Astrocyte of the spinal cord (primary cell): ENCODE measurements at places on chromosomes 4 and X.
A peak's percentile ranks its signal among the peaks of the same experiment; 100 is the strongest.

DNA sequence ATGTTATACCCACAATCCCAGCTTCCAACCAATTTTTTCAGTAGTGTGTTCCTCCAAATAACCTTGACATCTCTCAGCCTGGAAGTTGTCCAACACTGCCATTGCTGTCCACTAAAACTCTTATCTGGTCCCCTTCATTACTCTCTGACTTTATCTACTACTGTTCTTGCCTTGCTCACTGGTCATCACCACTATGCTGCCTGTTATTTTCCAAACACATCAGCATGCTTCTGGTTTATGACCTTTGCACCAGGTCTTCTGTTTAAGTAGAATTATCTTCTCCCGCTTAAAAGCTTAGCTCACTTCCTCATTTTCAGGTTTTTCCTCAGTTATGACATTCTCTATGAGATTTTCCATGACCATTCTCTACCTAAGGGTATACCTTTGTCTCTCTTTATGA lies 5.5 kb downstream of the ELMOD2 start:
- no peak for DNase-seq

DNA sequence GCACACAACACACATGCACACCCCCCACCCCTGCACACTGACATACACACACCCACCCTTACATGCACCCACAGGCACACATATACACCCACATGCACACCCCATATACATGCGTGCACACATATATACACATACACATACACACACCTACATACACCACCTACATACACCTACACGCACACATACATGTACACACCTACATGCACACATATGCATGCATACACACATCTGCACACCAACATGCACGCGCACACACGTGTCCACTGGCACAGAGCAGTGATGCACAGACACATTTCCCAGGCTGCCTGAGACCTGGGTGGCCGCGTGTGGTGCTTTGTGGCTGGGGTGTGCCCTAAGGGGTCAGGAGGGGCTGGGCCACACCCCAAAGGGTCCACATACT lies 31.7 kb downstream of the FGFRL1 start:
- DNase-seq, result no peak

- no peak for DNase-seq
Measured at GRCh38 chrX:46662188-46662958, 88.8 kb downstream of the CHST7 start.

GRCh38 chr4:88027611-88028608 lies 20.5 kb downstream of the PKD2 start:
- peak; percentile 84 for DNase-seq

- no peak for DNase-seq
Measured at GRCh38 chr4:15040916-15041463, 38.7 kb downstream of the CPEB2 start.

DNA sequence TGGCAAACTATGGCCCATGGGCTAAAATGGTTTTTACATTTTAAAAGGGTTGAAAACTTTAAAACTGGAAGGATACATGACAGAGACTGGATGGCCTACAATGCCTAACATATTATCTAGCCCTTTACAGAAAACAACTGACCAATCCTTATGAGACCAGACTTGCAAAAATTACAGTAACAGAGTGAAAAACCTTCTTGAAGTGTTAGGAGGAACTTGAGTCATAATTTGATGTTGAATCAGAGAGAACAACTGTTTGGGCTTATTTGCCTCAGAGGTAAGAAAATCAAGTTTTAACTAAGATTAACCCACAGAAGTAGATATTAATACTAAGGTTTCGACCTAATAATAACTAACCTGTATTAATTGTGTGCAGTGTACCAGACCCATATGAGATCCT lies 12.4 kb upstream of the NAP1L5 start:
- DNase-seq, result no peak

DNA sequence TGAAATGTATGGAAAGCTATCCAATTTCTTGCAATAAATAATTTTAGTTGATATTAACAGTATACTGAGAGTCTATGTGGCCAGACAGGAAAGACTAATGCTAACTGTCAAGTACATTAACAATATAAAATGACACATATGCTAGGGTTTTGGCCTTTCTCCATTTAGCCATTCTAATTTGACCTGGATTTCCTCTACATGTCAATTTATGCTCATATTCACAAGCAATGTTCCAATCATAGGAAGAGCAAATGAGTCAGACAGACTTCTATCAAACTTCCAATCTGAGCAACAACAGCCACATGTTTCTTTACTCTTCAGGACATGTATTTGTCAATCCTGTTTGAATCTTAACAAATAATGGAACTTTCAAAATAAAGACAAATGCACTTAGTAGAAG lies 53.6 kb downstream of the CORIN start:
- no peak for DNase-seq

DNA sequence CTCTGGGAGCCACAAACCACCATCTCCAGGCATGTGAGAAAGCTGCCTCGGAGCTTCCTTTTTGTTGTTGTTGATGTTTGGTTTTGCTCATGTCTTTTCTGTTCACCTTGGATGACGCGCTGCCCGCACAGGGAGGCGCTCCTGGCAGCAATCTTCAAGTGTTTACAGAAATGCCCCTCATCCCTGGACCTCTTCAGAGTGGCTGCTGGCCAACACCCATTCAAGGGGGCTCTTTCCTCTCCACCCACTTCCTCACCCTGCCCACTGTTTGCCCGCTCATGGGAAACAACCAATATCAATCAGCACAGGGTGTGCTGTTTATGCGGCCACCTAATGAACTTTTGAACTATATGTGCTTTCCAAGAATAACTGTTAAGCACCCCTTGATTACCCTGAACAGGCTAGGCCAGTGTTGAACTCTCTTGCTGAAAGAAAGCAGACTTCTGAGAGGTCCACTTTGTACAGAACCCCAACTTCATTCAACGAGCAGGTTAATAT lies 355.1 kb upstream of the CLNK start:
- DNase-seq, result no peak

- DNase-seq, result no peak
Measured at GRCh38 chr4:168522829-168523489, 26.1 kb downstream of the PALLD start.

- DNase-seq, result no peak
Measured at GRCh38 chr4:11470438-11471045, 41.8 kb upstream of the HS3ST1 start.

DNA sequence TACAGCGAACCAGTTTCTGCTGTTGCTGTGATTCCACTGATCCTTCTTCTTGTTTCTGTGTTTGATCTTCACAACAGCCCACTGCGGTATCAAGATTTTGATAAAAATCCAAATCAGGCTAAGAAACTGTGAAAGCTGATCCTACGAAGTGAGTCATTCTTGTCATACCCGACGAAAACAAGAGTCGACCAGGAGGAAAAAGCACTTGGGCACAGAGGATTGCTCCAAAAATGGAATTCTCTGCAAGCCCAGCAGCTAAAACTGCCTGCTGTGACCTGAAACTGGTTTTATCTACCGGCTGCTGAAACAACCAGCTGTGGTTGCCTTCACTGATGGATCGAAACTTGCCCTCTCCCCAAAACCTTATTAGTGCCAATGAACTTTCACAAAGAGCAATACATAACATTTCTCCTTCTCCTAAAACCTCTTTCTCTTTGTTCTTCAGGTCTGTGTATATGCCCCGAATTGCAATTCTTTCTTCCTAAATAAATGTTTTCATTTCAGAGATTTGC lies 607.0 kb upstream of the PRKX start:
- DNase-seq, result no peak

DNA sequence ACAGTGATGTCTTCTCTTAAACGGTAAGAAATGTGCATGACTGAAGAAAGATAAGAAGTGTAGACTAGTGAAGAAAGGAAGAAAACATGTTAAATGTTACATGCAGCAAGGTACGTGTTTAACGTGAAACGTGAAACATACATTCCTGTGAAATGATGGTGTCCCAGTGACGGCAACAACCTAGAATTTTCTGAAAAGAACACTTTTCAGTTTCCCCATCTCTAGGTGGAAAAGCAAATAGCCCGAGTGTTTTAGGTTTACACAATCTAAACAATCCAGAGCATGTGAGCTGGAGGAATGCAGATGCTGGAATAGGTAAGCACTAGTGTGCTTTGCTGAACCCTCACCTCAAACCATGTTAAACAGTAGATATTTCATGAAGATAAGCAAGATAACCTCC lies 60.7 kb downstream of the CLNK start:
- no peak for DNase-seq

- no peak for DNase-seq
Measured at GRCh38 chrX:22320236-22320873, 47.6 kb downstream of the CBLL2 start.

- no peak for DNase-seq
Measured at GRCh38 chrX:147900349-147900748, 11.4 kb upstream of the FMR1 start.

DNA sequence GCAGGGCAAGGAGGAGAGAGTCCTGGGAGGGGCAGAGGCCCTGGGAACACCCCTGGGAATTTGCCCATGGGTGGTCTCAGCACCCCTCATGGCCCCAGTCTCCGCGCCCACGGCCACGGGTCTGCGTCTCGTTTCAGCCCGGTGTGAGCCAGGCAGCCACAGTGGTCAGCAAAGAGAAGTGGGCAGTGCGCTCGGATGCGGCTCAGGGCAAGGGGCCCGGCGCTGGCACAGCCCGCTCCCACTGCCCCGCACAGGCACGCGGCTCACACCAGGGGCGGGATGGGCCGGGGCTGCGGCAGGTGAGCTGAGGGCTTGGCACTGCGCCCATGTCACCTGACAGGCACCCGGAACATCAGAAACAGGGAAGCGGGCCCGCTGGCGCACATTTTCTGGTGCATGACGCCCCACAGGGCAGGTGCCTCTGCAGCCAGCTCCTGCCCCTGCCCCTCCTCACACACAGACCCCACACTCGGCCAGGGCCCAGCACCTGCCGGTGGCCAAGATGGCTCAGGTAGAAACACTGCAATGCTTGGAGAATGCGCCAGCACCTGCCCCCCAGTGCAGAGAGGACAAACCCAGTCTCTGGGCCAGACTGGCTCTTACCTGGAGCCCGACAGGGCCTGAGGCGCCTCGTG lies 41.9 kb upstream of the MXD4 start:
- DNase-seq, result no peak

GRCh38 chrX:101462892-101463291 lies 22.4 kb upstream of the ARMCX4 start:
- peak; percentile 22 for DNase-seq

- peak; percentile 61 for DNase-seq
Measured at GRCh38 chr4:4575284-4576211, 33.7 kb upstream of the STX18 start.

GRCh38 chr4:99722006-99722405 lies 64.4 kb upstream of the C4orf54 start:
- DNase-seq, result no peak

- no peak for DNase-seq
Measured at GRCh38 chr4:10666616-10667015, 18.0 kb downstream of the CLNK start.

- DNase-seq, result no peak
Measured at GRCh38 chr4:20901851-20902250, 201.6 kb downstream of the PACRGL start.

GRCh38 chrX:47749185-47749967 lies 87.3 kb upstream of the ZNF81 start:
- DNase-seq, result peak; percentile 83

DNA sequence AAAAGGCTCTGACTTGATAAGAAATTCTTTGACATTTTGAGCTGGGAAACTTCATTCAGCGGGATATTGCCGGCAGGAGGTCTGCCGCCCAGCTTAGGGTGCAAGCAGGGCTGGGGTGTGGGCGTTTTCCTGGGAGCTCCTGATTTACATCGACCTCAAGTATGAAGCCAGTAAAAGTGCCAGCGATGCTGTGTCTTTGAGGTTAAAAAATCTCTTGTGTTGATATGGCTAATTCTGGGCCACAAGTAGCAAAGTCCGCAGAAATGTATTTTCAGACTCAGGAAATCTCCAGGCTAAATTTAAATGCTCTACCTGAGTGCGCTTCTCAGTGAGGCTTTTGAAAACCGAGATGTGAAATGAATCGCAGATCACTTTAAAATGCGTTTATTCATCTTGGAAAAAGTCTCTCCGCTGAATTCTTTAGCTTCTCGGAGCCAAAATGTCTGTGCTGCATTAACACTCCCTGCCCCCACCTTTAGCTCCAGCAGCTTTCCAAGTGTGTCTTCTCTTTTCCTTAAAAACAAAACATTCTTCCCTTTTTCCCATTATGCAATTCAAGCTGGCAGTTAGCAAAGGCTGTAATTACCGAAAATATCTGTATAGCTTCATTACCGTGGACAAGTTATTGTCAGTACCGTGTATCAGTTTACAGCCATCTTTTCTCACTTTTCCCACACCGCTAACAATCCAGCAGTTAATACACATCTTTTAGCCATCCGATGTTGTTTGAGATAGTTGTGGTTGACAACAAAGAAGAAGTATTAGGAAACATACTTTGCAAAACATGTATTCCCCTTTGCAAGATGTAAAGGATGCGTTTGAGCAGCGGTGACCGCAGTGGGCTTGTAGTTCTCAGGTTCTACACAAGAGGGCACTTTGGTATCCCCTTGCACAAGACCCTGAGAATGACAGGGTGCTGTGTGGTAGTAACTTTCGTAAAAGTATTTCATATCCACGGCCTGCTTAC lies 136.0 kb upstream of the STX18 start:
- DNase-seq, result peak; percentile 63

- DNase-seq, result no peak
Measured at GRCh38 chr4:96035727-96036126, 195.8 kb downstream of the PDHA2 start.

DNA sequence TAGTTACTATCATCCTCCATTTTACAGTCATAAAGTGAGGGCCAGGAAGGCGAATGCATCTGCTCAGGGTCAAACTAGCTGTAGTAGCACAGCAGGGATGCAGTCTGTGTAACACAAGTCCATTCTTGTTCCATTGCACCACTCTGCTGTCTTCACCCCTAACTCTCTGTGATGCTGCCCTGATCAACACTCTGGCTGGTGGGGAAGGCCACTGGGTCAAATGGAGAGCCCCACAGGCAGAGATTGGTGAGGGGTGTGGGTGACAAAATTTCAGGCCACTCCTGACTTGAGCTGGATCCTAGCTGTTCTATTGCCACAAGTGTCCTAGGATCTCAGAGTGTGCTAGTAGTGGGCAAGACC lies 136.5 kb downstream of the PJA1 start:
- no peak for DNase-seq

- no peak for DNase-seq
Measured at GRCh38 chr4:158588285-158588684, 66.6 kb downstream of the RXFP1 start.

GRCh38 chr4:112206431-112206830 lies 25.2 kb upstream of the AP1AR start:
- no peak for DNase-seq

DNA sequence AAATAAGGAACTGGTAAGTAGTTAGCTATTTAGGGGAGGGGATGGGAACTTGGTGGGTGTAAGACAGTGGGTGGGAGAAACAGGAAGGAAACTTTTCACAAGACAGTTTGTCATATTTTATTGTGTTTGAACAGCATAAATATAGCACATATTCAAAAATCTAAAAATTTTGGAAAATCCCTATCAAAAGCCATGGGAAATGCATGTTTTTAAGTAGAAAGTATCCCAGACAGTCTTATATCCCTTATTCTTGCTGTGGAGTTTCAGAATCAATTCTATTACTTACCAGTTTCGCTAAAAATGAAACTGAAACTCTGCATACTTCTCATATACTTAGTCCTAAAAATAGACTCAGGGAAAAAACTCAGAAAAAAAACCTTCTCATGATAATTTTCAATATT lies 22.3 kb upstream of the RASGEF1B start:
- DNase-seq, result no peak
